ENCODE measurements at places on chromosomes 2 and 18.
A peak's percentile ranks its signal among the peaks of the same experiment; 100 is the strongest.

- DNase-seq, result no peak
Measured at GRCh38 chr2:189791338-189792042, 7.2 kb downstream of the PMS1 start.

DNA sequence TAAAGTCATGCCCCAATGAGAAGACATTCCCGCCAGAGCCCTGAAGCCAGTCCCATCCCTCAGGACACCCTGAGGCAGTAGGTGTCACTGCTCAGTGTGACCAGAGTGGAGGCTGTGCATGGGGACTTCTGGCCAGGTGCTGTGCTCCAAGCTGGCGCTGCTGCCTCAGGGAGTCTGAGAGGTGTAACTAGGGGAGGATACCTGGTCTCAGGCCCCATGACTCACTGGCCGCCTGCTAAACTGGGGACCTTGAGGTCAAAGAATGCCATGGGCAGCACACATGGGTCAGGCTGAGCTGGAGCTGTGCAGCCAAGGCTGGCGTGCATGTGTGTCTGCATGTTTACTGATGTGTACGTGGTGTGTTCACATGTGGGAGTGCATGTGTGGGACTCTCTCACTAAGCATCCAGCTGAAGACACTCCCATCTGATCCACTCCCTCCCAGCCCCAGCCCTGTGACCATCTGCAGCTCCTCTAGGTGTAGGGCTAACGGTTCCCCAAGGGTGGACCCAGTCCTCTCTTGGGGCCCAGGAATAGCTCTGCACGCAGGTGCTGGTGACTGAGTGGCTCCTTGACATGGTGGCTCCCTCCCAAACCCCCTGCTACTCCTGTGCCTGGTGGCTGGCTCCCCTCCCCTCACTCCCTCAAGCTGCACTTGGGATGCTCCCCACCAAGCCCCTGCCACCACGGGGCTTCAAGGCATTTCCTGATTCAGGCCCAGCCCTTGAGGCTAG lies 16.5 kb downstream of the HS6ST1 start:
- no peak for DNase-seq

DNA sequence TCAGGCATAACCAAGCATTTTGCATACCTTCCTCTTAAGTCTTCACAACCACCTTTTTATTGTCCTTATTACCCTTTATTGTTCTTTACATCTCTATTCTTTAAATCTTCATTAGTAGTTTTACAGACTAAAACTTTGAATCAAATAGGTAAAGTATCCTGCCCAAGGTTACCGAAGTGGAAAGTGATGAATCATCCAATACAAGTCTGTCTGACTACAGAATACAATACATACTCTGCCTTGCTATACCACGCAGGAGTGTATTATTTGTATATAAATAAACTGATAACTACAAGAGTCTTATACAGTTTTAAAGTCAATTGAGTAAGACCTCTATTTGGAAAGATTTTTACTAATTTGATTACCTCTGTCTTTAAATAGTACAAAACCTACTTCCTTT lies 196.0 kb downstream of the ZEB2 start:
- no peak for DNase-seq

DNA sequence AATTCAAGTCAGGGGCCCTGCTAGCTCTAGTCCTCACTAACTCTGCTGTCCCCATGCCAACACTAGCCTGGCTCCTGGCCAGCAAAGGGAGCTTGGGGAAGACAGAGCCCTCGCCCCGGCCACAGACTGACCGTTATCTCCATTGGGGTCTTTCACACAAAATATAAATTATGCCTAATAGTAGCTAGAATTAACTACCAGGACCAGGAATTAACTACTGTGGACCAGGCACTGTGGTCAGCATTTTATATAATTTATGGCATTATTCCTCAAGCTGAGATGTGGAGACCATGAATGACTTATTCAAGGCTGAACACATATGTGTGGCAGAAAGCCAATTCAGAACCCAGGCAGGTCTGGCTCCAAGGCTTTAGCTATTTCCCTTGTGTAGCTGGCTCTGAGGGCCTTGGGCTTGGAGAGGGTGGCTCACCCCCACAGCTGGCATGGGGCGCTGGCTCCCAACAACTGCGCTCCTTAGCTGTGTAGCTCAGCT lies 49.2 kb downstream of the CELF4 start:
- DNase-seq, result no peak

- no peak for DNase-seq
Measured at GRCh38 chr2:175948191-175948590, 53.9 kb downstream of the LNPK start.

DNA sequence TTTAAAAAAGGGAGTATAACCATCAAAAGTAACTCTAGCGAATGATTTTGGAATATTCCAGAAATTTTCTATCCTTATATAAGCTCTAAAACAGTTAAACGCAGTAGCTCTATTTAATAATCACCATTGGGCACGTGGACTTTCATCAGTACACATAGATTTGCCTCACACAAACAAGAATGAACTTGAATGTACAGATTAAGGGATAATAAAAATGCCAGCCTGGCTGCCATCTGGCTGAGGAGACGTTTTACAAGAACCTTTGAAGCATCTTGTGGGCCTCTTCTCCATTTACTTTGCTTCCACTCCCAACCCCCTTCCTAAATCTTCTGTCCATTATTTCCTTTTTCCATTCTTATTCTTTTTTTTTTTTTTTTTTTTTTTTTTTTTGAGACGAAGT lies 47.2 kb downstream of the AGAP1 start:
- peak; percentile 72 for DNase-seq

- DNase-seq, result no peak
Measured at GRCh38 chr2:69111076-69111475, 98.1 kb downstream of the ANTXR1 start.

DNA sequence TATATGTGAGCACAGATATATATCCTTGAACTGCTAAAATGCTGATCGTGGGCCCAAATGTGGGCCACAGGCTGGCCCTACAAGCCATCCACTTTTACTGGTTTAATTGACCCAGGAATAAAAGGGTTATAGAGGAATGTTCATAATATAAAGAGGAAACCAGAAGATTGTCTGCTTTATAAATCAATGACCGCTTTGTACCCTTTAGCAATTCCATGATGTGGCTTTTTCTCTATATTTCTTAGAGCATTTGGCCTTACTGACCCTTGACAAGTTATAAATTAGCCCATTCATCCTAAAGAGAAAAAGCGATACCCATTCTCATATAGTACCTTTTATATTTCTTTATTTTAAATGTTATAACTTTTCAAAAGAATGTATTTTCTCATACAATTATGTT lies 87.1 kb upstream of the ITGA4 start:
- DNase-seq, result no peak

DNA sequence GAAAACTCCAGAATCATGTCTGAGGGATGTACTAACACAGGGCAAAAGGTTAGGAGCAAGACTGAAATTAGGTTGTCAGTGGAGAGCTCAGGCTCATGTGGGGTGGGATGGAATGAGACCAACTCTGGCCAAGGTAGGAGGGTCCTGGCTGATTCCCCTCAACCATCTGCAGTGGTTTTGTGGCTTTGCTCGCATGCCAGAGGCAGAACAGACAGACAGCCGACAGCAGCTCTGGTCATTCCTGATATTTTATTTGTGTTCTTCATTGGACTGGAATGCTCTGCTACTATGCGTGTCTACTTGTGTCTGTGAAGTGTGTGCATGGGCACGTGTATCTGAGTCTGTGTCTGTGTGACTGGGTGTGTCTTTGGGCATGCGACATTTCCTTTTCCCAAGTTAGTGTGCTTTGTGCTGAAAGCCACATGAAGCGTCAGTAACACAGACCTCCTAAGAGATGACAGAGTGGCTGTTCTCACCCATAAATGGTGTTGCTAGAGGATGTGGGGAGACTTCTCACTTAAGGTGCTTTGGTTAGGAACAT lies 239.5 kb downstream of the CNTNAP5 start:
- DNase-seq, result no peak

DNA sequence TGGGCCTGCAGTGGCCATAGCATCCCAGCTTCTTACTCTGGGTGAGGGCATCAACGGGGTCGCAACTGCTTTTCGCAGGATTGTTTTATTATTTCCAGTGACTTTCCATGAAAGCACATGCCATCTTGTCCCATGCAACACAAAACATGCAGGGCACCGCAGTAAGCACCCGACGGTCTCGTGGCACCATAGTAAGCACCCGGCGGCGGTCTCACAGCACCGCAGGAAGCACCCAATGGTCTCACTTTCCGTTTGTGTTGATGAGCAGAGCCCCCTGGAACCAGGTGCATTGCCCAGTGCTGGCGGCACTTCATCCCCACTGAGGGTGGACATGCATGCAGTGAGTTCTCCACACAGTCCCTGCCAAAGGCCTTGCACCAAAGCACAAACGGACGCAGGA lies 271.9 kb downstream of the MYT1L start:
- no peak for DNase-seq

GRCh38 chr2:21267232-21267835 lies 143.6 kb downstream of the TDRD15 start:
- no peak for DNase-seq

Measured in colonic mucosa (tissue), 4 donors.